ENCODE measurements at places on chromosomes 1 and 21.

DNA sequence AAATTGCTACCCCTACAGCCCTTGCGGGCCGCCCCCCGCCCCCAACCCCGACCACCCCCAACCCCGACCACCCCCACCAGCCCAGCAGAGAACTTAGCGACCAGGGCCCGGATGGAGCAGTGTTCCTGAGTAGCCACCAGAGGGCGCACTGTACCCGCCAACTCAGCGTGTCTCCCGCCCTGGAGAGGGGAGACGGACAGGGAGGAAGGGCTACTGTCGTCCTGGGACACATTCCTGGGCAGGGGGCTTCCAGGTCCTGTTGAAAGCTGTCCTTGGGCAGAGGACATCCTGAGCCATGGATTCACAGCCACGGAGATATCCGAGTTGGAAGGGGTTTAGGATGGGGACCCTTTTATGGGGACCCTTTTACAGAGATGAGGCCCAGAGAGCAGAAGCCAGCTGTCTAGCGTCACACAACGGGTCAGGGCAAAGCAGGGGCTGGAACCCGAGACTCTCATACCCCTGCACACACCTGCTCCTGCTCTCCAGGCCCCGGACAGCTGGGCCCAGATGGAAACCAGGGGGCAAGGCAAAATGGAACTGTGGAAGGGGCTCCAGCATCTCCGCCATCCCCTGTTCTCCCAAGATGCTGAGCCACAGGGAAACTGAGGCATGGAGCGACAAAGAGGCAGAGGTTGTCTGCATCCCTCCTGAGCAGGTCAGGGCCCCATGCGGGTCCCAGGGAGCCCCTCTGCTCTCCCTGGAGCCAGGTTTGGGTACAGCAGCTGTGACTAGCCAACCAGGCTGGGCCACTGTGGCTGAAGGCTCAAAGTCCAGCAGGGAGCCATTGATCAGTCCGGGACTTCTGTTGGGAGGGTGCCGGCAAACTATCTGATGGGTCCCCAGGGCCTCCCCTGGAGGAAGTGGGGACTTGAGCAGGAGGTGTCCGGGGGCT, 25.0 kb upstream of the LAPTM5 start:
- peak; percentile 82 for DNase-seq

DNA sequence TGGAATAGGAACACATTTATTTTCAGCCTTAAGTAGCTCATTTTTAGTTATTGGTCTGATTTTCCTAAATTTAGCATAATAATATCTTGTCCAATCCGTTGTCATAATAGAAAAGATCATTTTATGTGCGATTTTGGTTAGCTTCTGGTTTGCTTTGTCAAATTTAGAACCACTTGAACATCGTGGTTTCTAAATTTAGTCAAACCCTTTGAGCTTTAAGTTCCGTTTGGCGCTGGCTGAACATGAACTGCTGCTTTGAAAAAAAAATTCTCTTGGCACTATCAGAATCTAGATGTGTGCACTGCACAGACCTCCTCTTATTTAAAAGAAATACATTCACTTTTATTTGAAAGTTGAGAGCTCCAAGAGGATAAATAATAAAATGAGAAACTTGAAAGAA, 370.6 kb downstream of the PTPRC start:
- DNase-seq = no peak

- DNase-seq = no peak
Observed at GRCh38 chr21:44398499-44398898, 45.1 kb downstream of the TRPM2 start.

GRCh38 chr1:115479055-115479482, 141.0 kb upstream of the NGF start:
- DNase-seq = no peak

- DNase-seq = no peak
Observed at GRCh38 chr1:117586747-117587498, 18.9 kb upstream of the TENT5C start.
